Calu3 (cell line): ENCODE measurements at places on chromosomes 2 and 18. TPM values are rescaled to one million over a fixed set of nuclear protein-coding genes. Genes with fewer than 3 reads are reported as not detected.

UGT1A5 gene
- total RNA-seq, result 7.1 and 7.3 TPM in 2 replicates

DNA sequence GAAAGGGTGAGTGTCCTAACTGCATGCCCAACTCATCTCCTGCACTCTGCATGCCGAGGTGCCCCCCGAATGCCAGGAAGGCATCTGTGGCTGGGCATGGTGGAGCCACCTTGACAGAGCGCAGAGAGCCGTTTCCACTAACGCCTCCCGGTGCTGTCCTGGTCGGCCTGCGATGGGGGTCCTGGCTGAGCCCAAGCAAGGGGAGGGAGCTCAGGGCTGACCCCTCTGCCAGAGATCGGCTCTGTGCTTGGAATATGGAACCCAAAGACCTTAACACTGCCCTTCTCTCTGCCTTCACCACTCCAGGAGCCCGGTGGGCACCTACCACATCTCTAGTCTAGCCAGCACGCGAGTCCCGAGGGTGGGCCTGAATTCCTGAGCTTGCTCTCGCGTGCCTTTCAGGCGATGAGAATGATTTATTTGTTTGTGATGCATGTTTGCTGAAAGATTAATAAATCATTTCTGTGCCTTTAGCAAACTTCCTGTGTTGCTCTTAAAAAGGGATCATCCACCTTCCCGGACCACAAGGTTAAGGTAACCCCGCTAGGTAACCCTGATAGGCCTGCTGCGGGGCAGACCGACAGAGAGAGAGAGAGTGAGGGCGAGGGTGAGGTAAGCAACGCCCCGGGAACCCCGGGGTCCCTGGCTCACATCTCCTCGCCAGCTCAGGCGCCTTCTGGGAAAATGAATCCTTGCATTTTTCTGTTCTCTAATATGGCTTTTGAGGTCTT is 35.3 kb downstream of the PDIA6 start:
- no peak overlapping the region for H3K4me3 ChIP-seq
- no peaks in the 10 kb centered on the region for H3K4me1 ChIP-seq
- DNase-seq, result no peak
- H3K27ac ChIP-seq, result no peak overlapping the region
- peaks cover 63% of the 10 kb centered on the region for H3K36me3 ChIP-seq
- H3K27me3 ChIP-seq, result no peaks in the 10 kb centered on the region

DNA sequence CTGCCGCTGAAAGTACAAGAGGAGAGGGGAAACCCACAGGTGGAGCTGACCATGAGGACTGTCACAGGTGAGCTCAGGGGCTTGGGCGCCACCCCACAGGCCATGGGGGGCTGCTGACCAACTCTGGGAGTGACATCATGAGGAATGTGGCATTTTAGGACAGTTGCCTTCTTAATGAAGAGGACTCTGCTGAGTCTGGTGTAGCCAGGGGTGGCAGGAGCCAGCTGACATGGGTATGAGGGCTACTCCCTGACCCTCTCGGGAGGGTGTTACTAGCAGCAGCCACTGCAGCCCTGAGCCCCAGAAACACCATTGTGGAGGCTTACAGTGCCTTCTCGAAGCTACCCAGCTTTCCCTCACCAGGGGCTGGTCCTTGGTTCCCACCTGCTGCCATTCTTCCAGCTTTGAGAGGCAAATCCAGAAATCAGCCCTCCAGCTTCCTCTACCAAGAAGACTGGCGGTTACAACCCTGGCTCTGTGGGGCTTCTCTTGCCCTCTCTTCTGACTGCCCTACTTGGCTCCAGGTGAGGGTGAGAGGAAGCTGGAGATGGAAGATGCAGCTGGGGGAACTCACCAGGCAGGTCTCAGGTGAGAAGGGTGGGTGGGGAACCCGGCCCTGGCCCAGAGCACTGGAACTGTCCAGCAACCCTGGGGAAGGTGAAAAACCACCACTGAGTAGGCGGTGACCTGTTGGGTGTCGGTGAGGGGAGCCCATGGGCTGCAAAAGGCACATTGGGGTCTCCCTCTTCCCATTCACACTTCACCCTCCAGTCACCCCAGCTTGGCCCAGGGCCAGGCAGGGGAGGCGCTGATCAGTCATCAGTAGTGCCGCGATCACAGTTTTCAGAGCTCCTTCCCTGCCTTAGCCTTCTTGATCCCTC is 98.5 kb downstream of the MCFD2 start:
- no peak overlapping the region for H3K27ac ChIP-seq
- H3K4me3 ChIP-seq, result no peak overlapping the region
- DNase-seq, result no peak
- H3K4me1 ChIP-seq, result no peaks in the 10 kb centered on the region

DNA sequence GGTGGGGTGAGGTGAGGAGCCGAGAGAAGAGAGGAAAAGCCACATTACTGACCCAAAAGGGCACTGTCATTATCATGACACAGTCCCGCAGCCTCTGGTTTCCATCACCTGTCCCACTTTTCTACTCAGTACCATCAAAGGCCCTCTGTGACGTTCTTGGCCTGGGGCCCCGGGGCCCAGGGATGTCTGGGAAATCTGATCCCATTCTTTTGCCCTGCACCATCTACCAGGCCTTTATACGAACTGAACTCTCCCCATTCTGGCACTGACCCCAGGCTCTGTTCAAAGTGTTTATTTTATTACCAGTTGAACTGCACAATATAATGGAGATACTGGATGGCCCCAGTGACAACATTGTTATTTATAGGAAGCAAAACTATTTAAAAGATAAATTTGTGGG is 89.1 kb downstream of the COL6A3 start:
- DNase-seq, result no peak
- H3K4me3 ChIP-seq, result no peak overlapping the region
- no peak overlapping the region for H3K27ac ChIP-seq
- peaks cover 9% of the 10 kb centered on the region for H3K4me1 ChIP-seq

DNA sequence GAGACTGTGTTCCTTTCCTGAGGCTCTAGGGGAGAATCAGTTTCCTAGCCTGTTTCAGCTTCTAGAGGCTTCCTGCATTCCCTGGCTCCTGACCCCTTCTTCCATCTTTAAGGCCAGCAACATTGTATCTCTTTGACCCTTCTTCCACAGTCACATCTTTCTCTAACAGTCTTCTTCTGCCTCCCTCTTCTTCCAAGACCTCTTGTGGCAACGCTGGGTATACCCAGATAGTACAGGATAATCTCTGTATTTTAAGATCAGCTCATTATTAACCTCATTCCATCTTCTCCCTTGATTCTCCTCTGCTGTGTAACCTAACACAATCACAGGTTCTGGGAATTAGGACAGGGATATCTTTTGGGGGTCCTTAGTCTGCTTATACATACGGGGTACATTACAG is 8.9 kb upstream of the MYL12A start:
- H3K4me3 ChIP-seq, result no peak overlapping the region
- H3K27ac ChIP-seq, result no peak overlapping the region
- no peak for DNase-seq
- H3K36me3 ChIP-seq, result no peaks in the 10 kb centered on the region
- no peaks in the 10 kb centered on the region for H3K27me3 ChIP-seq

- H3K27me3 ChIP-seq, result peaks cover 46% of the 10 kb centered on the region
- H3K36me3 ChIP-seq, result no peaks in the 10 kb centered on the region
- no peak within 1 kb of the TSS for H3K27ac ChIP-seq
- H3K4me1 ChIP-seq, result peaks cover 8% of the 10 kb centered on the region
Measured at GRCh38 chr18:11688972-11689668, at the start of gene GNAL. Gene GNAL, plus strand, starts transcription at chr18:11689264. Its CDS starts 300 bp downstream, at chr18:11689564.
